ENCODE measurements at places on chromosomes 4 and X.

DNA sequence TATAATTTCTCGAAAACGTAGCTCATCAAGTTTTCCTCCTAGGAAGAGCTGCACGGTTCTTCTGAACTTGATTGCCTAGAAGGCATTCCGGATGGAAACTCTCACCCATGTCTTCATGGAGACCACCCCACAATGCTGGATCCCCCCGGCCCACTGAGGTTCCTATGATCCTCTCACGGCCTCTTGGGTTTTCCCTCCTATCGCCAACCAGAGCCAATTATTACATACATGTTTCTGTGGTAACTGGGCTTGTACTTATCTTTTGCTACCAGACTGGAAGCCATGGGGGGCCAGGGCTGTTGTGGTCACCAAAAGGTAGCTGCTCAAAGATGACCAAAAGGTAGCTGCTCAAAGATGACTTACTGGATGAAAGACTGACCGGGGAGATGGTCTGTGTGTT lies 131.5 kb downstream of the AFAP1 start:
- DNase-seq: no peak

DNA sequence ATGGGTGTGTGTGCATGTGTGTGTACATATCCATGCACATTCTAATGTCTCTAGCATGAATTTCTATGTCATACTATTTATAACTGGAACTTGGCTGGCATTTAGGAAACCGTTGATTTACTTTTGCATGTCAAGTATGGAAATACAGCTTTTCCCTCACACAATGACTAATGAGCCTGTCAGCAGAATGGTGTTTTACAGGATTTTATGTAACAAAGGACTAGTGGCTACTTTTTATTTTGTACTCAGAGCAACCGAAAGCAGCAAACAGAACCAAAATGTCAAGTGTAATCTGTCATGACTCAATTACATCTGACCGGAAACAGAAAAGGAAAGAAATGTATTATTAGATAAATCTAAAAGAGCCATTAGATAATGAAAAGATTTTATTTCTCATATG lies 1911.5 kb upstream of the AGA start:
- no peak for DNase-seq

GRCh38 chr4:39259571-39260330 lies 77.4 kb downstream of the WDR19 start:
- DNase-seq: no peak

- DNase-seq: no peak
Measured at GRCh38 chr4:523601-524000, 24.6 kb downstream of the PIGG start.

DNA sequence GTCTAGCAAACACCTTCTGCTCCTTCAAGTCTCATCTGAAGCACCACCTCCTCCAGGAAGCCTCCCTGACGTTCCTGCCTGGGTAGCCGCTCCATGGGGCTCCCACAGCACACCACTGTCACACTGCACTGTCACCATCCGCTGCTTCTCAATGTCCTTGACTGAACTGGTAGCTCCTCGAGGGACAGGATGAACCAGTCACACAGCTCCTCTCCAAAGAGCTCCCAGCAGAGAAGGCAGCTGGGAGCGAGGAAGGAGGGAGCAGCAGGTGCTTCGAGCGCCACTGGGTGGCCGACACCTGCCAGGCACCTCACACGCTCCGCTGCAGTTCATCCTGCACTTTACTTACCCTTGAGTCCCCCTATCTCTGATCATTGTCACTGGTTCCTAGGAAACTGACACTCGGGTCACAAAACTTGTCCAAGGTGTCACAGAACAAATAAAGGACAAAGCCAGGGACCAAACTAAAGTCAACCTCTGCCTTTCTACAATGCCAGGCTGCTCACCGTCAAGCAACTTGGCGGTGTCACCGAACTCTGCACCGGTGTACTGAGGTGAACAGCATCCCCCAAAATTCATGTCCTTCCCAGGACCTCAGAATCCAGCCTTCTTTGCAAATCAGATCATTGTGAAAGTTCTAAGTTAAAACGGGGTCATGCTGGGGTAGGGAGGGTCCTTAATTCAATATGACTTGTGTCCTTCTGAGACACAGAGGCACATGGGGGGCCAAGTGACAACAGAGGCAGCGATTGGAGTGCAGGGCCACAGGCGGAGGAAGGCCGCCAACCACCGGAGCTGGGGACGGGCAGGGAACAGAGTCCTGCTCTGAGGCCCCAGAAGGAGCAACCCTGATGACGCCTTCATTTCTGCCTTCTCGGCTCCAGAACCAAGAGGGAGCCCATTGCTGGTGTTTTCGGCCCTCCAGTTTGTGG lies 5.5 kb upstream of the S100P start:
- no peak for DNase-seq

DNA sequence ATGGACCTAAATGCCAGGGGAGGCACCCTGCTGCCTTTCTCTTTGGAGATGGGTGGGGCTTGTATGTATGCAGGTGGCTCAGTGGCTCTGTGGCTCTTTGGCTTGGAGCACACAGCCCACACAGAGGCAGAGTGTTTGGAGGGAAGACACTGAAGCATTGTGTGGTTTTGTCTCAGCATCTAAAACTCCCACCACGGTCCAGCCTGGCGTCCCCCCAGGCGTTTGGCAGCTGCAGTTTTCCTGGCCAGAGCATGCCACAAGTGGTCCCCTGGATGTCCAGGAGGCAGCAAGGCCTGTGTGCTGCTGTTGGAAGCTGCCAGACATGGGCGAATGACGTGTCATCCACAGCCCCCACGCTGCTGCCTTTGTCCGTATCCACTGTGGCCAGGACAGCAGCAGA lies 32.2 kb upstream of the PSAPL1 start:
- DNase-seq: no peak

GRCh38 chr4:54647070-54647469 lies 10.7 kb upstream of the KIT start:
- no peak for DNase-seq

GRCh38 chr4:163681208-163681821 lies 186.8 kb downstream of the TMA16 start:
- DNase-seq: no peak

DNA sequence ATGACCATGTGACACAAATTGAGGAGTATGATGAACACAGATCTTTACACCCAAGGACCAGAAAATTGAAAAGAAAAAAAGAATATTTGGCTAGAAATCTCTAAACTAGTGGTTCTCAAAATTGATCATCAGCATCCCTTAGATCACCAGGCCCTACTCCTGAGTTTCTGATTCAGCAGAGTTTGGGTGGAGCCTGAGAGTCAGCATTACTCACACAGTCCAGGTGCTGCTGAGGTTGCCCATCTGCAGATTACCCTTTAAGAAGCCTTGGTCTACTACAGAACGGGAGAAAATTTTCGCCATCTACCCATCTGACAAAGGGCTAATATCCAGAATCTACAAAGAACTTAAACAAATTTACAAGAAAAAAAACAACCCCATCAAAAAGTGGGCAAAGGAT lies 182.8 kb downstream of the MOSPD2 start:
- DNase-seq: no peak

DNA sequence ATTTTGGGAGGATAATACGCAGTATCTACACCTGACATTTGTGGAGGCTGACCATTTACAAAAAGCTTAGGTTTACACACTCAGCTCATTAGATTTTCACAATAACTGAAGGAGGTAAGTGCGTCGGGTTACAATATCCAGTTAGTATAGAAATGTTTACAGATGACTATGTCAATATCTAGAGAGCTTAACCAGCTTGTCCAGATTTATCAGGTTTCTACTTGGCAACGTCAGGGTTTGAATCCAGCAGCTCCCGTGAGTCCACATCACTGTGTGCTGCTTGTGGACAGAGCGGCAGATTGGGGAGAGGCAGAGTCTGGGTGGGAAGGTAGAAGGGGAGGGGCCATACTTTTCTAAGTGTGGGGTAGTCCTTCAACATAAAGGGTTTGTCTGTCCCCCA lies 28.3 kb downstream of the ARHGAP10 start:
- no peak for DNase-seq

GRCh38 chr4:95761426-95761825 lies 78.5 kb upstream of the PDHA2 start:
- DNase-seq: no peak

- DNase-seq: no peak
Measured at GRCh38 chr4:87356832-87357526, 34.0 kb downstream of the HSD17B11 start.

- DNase-seq: no peak
Measured at GRCh38 chr4:45985038-45985437, 138.8 kb downstream of the GABRG1 start.

DNA sequence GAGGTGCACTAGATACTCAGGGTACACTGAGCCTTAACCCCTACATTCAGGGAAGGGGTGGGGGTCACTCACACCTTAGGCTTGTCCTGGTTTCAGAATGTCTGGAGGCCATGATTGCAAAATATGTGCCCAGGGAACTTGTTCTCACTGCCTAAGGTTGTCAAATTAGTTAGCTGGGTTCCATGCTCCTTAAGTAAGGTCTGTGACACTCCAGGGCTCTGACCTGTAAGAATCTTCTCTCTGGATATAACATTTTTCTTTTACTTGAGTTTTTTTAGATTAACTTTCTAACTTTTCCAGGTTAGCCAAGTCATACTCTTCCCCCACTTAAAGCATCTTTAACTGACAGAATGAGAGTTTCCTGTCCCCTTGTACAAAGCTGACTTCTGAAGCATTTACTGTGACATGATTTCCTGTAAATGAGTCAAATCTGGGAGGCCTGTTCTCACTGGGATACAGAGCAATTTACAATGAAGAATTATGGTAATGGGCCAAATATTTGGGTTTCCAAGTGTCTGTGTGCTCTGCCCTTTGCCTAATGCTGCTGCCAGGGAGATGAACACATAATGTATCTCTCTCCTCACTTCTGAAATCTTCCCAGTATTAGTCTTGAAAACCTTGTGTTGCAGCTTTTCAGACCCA lies 101.7 kb downstream of the GATB start:
- no peak for DNase-seq

DNA sequence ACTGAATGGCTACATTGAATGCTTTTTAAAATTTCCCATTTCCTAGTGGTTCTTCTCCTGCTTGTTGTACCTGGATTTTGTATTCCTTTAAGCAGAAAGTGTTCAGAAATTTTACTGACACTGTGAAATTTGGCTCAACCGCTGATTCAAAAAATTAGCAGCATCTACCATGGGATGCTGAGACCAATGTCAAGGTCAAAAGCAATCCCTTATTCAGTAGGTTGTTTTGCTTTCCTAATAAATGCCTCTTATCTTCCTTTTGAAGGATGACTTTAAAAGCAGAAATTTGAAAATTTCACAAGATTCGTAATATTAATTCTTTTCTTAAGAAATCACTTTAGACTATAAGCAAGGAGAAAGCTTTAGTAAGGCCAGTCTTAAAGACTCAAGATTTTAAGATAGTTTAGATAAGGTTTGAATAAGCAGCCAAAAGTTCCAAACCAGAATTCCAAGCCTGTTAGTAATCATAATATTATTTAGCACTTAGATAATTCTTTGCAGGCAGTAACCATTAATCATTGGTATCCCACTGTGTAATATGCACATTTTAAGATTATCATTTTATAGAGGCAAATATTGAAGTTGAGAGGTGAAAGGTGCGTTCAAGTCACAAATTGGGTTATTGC lies 508.8 kb downstream of the ANKRD50 start:
- no peak for DNase-seq

DNA sequence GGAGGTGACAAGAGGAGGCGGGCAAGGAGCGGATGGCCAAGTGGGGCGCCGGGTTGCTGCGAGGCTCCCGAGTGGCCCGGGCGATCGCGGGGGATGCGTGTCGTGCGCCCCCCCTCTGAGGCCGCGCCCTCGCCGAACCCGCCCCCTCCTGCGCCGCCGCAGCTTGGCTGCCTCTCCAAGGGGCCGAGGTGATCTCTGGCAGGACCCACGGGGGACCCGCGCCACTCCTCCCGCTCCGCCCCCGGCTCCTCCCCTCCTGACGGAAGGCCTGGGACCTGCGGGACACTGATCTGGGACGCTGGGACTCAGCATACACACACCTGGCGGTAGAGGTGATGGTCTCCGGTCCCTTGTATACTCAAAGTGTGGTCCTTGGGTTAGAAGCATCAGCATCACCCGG lies 21.9 kb upstream of the FAM47C start:
- DNase-seq: no peak

- no peak for DNase-seq
Measured at GRCh38 chrX:143768976-143769375, 48.4 kb upstream of the SPANXN2 start.

DNA sequence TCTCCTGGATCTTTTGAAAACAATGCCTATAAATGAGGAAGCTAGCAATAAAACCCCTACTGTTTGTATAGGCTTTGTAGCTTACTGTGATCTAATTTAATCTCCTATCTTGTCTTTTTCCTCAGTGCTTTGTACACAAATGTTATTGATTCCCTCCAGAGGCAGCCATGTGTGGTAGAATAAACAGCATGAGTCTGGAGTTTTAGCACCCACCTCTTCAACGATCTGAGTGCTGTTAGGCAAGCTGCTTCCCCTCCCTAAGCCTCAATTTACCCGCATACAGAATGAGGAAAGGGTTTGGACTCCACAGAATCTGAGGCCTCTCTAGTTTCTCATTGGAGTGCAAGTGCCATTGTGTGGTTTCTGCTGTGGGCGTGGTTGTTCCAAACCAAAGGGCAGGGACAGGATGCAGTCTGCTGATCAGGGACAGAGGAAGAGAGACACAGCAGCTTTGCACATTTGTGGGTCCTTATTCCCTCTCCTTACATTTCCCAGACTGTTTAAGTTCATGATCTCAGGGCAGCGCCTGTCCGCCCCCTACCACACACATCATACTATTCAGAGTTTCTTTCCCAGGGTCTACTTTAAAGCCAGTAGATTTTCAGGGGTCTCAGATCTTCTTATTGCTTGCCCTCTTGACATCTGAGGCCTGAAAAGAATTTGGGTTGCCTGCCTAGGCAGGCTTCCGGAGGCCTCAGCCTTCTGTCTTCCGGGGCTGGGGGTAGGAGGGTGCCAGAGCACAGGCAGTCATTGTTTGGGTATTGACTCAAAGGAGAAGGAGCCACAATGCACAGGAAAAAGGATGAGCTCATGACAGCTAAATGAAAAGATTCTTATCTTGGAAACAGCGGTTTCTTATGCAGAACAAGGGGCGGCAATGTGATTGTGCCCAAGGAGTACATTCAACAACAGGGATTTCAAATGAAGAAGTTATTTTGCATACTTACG lies 114.9 kb upstream of the TEX13D start:
- DNase-seq: no peak

GRCh38 chrX:84168574-84168973 lies 19.4 kb downstream of the RPS6KA6 start:
- no peak for DNase-seq

- no peak for DNase-seq
Measured at GRCh38 chrX:47843363-47843762, 6.7 kb downstream of the ZNF81 start.

Data from activated CD4-positive, CD25-positive, alpha-beta regulatory T cell treated with anti-CD3 and anti-CD28 coated beads, Interleukin-2, amount 50 U/mL, for 16 hours (primary cell).